Activated T-helper 1 cell treated with anti-CD3 and anti-CD28 coated beads, Interleukin-12 subunit alpha, Interleukin-12 subunit beta, Interleukin-2, Interleukin-4 antibody, amounts not matched to agents 30 ng/mL and 10 ng/mL and 1 ng/mL, durations not matched to agents 14 hours and 24 hours and 36 hours (primary cell): ENCODE measurements at places on chromosomes 2 and 18.

- H3K36me3 ChIP-seq, result no peaks in the 10 kb centered on the region
- H3K4me1 ChIP-seq, result no peaks in the 10 kb centered on the region
- no peak overlapping the region for H3K27ac ChIP-seq
- H3K4me3 ChIP-seq, result no peak overlapping the region
- peaks cover 11% of the 10 kb centered on the region for H3K27me3 ChIP-seq
- DNase-seq, result no peak
Measured at GRCh38 chr2:24164416-24164973, 10.4 kb upstream of the FAM228A start.

GRCh38 chr2:203820969-203821368, 46.6 kb upstream of the CTLA4 start:
- H3K4me3 ChIP-seq, result no peak overlapping the region
- H3K27me3 ChIP-seq, result peaks cover 3% of the 10 kb centered on the region
- H3K36me3 ChIP-seq, result no peaks in the 10 kb centered on the region
- no peak for DNase-seq
- no peak overlapping the region for H3K27ac ChIP-seq
- H3K4me1 ChIP-seq, result peaks cover 46% of the 10 kb centered on the region

DNA sequence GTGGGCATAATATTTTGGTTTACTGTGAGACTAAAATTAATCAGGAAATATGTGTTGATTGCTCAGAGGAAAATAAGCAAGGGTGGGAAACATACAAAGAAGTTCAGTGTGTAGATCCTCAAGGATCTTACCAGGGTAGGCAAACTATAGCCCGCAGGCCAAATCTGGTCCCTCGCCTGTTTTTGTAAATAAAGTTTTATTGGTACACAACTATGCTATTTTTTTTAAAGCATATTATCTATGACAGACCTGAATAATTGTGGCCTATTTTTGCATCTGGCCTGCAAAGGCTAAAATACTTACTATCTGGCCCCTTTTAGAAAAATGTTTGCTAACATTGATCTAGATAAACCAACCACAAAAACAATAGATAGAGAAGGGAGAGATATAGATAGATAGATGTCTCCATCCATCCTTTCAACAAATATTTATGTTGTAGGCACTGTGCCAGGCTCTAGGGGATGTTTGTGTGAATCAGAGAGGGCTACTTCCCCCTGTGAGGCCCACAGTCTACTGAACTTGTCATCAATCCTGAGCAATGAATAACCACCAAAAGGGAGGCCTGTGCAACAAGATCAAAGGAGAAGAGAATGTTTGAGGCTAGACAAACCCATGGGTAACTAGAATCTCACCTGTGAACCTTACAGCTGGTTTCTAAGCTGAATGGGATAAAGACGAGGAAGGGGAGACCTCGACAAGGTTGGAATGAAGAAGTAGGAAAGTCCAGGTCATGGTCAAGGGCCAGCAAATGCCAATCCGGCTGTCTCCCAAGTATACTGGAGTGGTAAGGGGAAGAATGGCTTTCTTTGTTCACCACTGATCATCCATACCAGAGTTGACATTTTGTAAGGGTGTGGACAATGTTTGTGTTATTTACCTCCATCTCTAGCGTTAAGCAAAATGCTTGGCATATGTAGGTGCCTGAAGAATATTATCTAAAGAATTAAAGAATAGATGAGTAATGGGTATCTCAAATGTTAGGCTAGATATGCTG, 23.6 kb downstream of the ALPK2 start:
- DNase-seq, result no peak
- no peak overlapping the region for H3K4me3 ChIP-seq
- H3K27me3 ChIP-seq, result peaks cover 4% of the 10 kb centered on the region

GRCh38 chr2:42163444-42164045, 5.6 kb upstream of the EML4 start:
- H3K27me3 ChIP-seq, result peaks cover 21% of the 10 kb centered on the region
- H3K4me3 ChIP-seq, result no peak overlapping the region
- H3K27ac ChIP-seq, result no peak overlapping the region
- H3K36me3 ChIP-seq, result peaks cover 4% of the 10 kb centered on the region

GRCh38 chr18:8045884-8046281, 478.8 kb downstream of the PTPRM start:
- H3K4me3 ChIP-seq, result no peak overlapping the region
- no peak for DNase-seq
- H3K27me3 ChIP-seq, result no peaks in the 10 kb centered on the region
- H3K27ac ChIP-seq, result no peak overlapping the region
- H3K36me3 ChIP-seq, result no peaks in the 10 kb centered on the region
